ENCODE measurements at places on chromosomes 12 and 14. TPM values are rescaled to one million over a fixed set of nuclear protein-coding genes. Genes with fewer than 3 reads are reported as not detected.

DNA sequence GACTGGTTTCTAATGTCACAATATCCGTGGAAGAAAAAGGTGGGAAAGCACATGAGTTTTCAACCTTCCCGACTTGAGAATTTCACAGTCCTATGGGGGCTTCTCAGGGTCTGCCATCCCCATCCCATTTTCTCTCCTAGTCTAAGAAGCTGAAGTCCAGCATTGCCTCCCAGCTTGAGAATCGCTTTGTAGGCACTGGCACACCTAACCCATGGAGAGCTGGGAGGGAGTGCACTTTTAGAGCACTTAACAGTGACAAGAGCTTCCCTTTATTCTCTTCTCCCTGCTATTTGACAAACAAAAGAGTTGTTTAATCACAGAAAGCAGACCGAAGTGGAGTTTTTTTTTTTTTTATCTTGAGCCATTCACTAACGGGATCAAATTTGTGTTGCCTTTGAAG is 22.8 kb upstream of the SRRM4 start:
- no peak overlapping the region for H3K4me3 ChIP-seq
- no peak for DNase-seq
- no peaks in the 10 kb centered on the region for H3K27me3 ChIP-seq
- no peaks in the 10 kb centered on the region for H3K4me1 ChIP-seq
- no peak overlapping the region for H3K27ac ChIP-seq

- H3K27ac ChIP-seq: peak overlapping the region; percentile 65
- no peaks in the 10 kb centered on the region for H3K27me3 ChIP-seq
- peak; percentile 58 for DNase-seq
Observed at GRCh38 chr12:113299619-113300237, 35.2 kb downstream of the SLC8B1 start.

- no peak overlapping the region for H3K4me3 ChIP-seq
- H3K27ac ChIP-seq: no peak overlapping the region
Observed at GRCh38 chr12:94705676-94706075, 55.3 kb upstream of the TMCC3 start.

The UNC119B gene
- total RNA-seq: 26.8 TPM

- no peak overlapping the region for H3K27ac ChIP-seq
- no peak overlapping the region for H3K4me3 ChIP-seq
- DNase-seq: no peak
Observed at GRCh38 chr12:66118240-66118891, 12.2 kb downstream of the LLPH start.

The FOXG1 gene
- not detected for total RNA-seq

- no peak for DNase-seq
- no peaks in the 10 kb centered on the region for H3K27me3 ChIP-seq
- no peaks in the 10 kb centered on the region for H3K36me3 ChIP-seq
- H3K4me3 ChIP-seq: no peak overlapping the region
Observed at GRCh38 chr14:102279688-102280348, 25.1 kb downstream of the MOK start.
